ENCODE measurements at places on chromosomes 7 and 10.
A peak's percentile ranks its signal among the peaks of the same experiment; 100 is the strongest.

DNA sequence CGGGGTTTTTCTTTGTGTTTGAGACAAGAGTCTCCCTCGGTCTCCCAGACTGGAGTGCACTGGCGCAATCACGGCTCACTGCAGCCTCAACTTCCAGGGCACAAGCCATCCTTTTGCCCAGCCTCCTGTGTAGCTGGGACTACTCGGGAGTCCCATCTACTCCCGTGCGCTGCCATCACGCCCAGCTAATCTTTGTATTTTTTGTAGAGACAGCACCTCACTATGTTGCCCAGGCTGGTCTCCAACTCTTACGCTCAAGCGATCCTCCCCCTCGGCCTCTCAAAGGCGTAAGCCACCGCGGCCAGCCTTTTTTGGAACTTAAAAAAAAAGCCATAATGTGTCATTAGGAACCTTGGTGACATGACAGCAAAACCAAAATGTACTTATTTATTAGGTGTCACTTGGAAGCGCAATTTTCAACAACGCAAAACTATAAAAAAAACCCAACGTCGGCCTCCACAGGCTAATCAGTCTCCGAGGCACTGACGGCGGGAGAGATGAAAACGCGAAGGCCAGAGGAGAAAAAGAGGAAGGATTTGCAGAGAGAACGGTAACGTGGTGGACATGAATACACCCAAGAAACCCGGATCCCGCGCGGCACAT lies 911 bp upstream of the HNRNPH3 start:
- DNase-seq = peak; percentile 88

- no peak for DNase-seq
Measured at GRCh38 chr10:100374200-100374655, 27.2 kb downstream of the SCD start.

DNA sequence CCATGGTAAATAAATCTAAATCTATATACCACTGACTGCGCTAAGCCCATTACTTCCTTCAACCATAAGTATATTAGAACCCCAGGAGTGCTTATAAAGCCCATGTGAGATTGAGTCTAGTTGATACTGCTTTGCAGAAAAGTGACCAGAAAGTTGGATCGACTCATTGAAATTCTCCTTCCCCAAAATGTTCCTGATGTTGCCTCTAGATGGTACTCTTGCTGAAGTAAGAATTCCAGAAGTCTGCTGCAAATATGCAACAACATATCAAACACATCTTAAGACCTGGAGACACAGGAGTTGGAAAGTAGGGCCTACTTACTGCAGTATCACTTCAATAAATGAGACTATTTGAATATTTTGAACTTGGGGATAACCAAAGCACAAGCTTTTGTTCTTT lies 550.8 kb downstream of the IPMK start:
- no peak for DNase-seq

GRCh38 chr10:4271193-4271592 lies 486.2 kb upstream of the KLF6 start:
- no peak for DNase-seq

DNA sequence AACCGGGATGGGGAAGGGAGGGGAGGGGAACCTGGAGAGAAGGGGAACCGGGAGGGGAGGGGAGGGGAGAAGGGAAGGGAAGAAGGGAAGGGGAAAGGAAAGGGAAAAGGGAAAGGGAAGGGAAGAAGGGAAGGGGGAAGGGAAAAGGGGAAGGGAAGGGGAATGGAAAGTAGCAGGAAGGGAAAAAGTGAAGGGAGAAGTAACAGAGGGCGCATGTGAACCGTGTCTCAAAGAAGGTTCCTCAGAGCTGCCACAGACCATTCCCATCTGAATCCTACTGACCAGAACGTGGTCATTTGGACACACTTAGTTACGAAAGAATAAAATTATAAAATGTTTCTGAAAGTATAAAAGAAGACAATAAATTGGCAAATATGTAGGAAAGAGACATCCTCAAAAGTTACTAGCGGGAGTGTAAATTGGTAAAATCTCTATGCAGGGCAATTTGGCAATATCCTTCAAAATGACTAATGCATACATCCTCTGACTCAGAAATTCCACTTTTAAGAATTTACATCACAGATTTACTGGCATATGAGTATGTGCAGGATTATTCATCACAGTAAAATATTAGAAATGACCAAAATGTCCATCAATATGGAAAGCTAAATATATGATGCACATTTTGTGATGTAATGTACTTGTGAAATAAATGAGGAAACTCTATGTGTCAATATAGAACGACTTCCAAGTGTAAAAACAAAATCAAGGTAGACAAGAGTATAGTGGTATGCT lies 12.9 kb downstream of the C10orf67 start:
- DNase-seq = no peak

- no peak for DNase-seq
Measured at GRCh38 chr10:94361171-94361794, 1.5 kb downstream of the NOC3L start.

DNA sequence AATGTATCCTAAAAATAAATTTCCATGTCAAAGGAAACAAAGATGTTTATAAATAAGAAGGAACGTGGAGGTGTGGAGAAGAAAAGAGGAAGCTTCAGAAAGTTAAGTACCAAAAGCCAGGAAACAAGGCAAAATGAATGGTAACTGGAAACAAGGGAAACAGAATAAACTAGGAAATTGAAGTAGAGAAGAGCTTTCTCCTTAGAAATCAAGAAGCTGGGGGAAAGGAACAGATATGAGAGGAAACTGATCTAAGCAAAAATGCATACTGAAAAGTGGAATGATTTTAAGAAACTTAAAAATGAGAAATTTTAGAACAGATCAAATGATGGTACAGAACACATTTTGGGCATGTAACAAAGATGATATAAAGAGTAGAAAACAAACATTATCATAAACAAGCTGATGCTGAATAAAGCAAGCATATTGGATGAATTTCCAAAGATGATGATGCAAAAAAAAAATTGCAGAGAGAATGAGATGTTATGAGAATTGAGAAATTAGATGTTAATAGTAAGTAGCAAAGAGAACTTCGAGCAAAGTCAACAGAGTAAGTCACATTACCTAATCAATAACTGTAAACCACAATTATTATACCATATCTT lies 1.9 kb downstream of the BRAF start:
- DNase-seq = no peak

DNA sequence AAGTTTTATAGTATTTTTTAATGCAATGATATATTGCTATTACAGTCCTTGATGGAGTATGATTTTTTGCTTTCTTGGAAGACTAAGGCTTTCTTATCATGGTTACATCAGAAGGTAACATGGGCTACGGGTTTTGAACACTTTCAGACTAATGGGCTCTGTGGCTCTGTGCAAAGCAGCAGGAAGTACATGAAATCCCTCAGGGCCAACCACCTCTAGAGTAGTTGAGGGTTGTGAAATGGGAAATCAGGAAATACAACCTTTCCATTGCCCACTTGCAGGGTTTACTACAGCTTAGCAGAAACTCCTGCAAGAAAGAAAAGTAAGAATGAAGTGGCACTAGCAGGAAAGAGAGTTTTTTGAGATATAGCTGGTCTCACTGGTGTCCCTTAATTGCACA lies 853.5 kb downstream of the KCNMA1 start:
- DNase-seq = no peak

DNA sequence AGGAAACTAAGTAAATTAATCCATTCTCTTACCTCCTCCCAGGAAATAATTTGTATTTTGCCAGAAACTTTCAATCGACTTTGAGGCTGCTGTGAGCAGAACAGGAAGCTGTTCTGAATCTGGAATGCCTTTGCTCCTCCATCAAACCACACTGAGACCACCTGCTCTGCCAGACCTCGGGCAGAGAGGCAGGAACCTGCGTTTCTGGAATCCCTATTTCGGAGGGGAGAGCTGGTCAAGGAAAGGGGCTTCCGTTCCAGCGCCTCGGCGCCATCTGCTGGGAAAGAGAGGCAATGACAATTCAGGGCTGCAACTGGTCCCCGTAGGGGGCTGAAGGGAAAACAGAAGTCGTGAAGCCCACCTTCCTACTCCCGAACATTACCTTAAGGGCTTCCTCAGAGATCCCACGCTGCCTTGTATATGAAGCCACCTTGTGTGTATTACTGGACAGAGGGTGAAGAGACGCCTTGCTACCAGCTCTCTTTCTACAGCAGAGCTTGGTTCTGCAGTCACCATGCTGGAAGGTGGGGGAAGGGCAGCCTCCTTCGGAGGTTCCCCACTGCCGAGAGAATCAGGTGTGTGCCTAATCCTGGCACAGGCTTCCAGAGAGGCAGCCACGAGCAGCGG lies 31.2 kb downstream of the ZNF467 start:
- DNase-seq = peak; percentile 97

DNA sequence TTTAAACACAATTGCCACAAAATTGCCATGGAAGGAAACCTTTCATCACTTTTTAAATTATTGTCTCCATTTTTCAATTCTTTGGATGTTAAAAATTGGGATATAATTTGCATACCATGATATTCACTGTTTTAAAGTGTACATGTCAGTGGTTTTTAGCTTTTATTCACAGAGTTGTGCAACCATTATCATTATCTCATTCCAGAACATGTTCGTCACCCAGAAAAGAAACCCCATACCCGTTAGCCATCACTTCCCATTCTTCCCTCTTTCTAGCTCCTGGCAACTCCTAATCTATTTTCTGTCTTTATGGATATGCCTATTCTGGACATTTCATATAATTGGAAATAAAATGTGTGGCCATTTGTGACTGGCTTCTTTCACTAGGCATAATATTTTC lies 260.3 kb upstream of the FERD3L start:
- DNase-seq = no peak

DNA sequence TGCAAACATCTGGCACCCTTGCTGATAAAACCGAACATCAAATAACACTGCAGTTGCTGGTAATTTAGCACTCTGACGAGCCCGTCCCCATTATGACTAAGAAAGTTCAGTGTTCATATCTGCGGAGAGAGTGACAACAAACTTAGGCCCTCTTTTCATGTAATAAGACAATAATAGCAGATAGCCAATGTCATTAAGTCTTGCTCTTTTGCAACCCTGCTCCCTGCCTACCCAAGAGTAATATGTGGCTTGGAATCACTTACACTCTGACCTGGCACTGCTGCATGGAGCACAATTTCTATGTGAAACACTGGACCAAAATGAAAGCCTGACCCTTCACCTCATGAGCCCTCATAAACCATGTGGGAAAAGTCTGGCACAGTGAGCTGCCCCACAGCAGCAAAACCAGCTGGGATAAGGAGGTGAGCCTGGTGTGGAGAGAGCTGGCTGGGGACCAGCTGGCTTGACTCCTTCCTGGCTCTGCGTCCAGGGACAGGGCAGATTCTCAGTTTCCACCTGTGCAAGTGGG lies 86.5 kb downstream of the HIPK2 start:
- DNase-seq = no peak

- no peak for DNase-seq
Measured at GRCh38 chr7:15602236-15602635, 40.4 kb upstream of the AGMO start.

GRCh38 chr7:6438427-6438826 lies 9.3 kb downstream of the DAGLB start:
- DNase-seq = peak; percentile 1

DNA sequence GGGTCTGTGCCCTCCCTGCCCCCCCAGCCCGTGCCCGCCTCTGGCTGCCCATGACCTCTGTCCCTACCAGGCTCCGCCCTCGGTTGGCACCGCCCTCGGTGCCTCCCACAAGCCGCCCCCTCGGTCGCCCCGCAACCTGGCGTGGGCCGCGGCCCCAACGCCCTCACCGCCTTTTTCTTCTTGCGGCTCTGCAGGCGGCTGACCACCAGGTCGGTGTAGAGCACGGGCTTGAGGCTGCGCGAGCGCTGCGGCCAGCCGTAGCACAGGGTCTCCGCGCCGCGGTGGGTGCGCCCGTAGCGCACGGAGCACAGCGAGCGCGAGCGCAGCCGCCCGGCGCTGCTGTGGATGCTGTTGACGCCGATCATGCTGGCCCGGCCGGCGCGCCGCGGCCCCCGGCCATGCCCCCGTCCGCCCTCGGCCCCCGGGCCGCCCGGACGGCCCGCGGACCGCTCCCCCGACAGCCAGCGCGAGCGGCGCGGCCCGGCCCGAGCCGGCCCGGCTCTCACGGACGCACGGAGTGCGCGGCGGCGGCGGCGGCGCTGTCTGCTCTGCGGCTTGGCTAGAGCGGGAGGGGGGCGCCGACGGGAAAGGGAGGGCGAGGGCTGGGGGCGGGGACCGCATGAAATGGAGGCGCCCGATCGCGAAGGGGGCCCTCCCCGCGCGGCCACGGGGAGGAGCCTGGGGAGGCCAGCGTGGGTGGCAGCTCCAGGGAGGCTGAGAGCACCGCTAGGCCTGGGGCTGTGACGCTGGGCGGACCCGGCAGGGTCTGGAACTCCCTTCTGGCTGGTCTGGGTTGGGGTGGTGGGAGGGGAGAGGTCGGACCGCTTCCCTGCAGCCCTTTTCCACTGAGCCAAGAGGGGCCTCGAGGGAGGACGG lies 9.6 kb downstream of the PSD start:
- peak; percentile 82 for DNase-seq

DNA sequence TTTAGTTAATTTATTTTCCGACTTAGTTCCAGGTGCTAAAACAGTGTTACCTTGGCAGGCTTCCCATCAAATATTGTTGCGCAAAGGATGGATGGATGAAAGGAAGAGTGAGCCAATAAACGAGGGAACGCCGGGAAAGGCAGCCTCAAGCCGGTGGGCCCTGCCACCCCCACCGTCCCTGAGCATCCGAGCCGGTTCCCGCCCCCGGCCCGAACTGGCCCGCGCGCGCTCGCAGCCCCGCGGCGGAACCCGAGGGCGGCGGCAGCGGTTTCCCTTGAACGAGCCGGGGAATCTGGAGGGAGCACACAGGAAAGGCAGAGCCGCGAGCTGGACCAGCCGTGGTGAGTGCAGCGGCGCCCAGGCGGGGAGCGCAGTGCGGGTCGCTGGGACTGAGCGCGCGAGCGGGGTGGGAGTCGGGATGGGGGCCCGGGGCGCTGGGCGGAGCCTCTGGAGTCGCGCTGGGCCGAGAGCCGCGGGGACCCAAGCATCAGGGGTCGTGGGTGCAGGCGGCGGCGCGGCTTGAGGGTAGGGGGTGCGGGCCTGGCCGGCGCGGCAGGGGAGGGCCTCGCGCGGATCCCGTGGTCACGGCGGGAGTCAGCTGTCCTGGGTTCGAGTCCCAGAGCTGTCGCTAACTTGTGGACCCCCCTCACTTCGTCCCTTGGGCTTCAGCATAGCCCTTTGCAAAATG lies at the start of gene AGK:
AGK (plus strand) TSS at position 317 of the 688 bp plus-strand sequence. CDS start 4,057 bp downstream, outside the sequence.
- DNase-seq = peak; percentile 74

GRCh38 chr10:26725837-26726727 lies 28.6 kb downstream of the PDSS1 start:
- peak; percentile 96 for DNase-seq

DNA sequence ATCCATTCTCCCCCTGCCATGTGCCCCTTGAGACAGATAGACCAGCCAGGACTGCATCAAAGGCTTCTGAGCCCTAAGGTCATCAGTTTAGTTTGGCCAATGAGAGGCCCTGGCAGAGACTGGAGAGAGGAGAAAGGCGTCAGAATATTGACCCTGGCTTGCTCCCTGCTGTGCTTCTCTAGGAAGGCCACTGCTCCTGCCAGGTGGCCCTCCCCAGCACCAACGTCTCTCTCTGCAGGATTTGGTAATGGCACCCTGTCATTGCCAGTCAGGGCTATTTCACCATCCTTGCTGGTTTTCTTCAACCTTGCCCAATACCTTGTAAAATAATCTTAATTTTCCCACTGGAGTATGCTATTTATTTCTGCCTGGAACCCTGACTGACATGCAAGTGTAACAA lies 38.8 kb upstream of the ZRANB1 start:
- DNase-seq = no peak
